T-helper 22 cell (primary cell): ENCODE measurements at places on chromosomes 5 and 9.

- DNase-seq = no peak
Measured at GRCh38 chr9:22157828-22158227, 148.7 kb upstream of the CDKN2B start.

DNA sequence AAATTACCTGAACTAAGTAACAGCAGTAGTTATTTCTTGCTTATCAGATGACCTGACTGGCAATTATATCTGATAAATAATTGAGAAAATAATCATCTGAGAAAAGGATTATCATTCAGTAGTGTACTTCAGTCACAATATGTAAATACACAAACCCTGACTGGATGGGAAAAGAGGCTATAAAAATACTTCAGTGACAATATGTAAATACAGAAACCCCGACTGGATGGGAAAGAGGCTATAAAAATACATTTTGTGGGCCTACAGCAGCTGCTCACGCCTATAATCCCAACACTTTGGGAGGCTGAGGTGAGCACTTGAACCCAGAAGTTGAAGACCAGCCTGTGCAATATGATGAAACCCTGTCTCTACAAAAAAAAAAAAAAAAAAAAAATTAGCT is 11.1 kb downstream of the UBAP2 start:
- DNase-seq = no peak

DNA sequence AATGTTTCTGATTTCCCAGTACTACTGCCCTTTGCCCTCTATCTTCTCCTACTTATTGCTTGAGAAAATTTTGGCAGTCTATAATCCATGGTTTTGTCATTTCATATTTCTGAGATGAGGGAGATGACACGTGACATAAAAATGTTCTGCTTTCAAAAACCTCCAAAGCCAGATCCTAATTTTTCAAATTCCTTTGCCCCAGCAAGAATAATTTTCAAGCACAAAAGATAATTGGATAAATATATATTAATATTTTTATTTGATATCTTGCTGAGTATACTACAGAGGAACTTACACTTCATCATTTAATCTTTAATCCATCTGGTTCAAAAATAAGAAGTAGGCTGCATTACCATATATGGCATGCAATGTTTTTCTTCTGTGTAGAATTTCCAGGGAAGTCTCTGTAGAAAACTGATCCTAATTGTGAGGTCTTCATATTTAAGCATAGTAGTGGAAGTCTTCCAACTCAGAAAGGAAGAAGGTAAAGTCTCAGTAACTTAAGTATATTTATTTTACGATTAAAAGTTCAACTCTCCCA is 1738.8 kb downstream of the EFNA5 start:
- DNase-seq = no peak

DNA sequence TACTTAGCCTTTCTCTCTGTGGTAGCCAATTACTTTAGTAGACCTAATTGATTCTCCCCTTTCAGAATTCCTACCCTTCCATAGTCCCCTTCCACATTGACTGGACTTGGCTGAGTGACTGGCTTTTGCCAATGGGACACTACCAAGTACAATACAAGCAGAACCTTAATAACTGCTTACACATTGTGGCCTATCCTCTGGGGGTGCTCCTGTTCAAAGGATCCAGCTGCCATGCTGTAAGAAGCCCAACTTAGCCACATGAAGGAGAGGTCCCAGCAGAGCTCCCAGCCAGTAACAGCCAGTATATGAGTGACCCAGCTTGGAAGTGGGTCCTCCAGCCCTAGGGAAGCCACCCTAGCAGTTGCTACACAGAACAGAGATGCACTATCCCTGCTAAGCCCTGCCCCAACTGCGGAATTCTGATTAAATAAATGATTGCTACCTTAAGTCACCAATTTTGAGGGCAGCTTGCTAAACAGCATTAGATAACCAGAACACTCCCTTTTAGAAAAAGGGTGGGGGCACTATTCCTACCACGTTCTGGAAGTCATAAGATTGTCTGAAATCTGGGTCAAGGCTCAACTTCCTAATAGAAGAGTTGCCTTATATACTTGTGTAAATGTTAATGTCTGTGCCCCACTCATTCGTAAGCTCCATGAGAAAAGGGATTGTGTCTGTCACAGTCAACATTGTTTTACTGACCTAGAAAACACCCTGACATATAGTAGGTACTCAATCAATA is 11.1 kb upstream of the APTX start:
- DNase-seq = no peak

- no peak for DNase-seq
Measured at GRCh38 chr9:20043461-20043860, 254.6 kb upstream of the SLC24A2 start.

DNA sequence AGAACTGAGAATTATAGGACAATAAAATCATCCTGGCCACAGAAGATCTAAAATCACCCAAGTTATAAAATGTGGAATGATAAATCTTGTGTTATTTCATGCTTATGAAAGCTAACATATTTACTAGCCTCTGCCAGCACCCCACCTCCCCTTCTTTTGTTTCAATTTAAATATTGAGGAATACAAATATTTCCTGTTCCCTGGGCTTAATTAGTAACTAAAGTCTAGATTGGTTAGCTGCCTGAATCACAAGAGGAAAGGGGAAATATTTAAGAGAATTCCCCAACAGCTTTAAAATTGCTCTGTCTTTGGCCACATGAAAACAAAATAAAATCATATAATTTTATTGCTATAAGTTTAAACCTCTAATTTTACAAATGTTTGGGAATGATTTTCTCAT is 287.0 kb downstream of the PRELID2 start:
- DNase-seq = no peak

- DNase-seq = no peak
Measured at GRCh38 chr9:14127656-14128055, 186.3 kb downstream of the NFIB start.

GRCh38 chr9:6354072-6354686 is 26.0 kb downstream of the TPD52L3 start:
- no peak for DNase-seq

GRCh38 chr9:135980926-135981630 is 19.9 kb upstream of the UBAC1 start:
- no peak for DNase-seq

- no peak for DNase-seq
Measured at GRCh38 chr5:159056201-159056600, 43.5 kb downstream of the EBF1 start.

- DNase-seq = no peak
Measured at GRCh38 chr5:54205453-54205852, 104.9 kb downstream of the ARL15 start.

DNA sequence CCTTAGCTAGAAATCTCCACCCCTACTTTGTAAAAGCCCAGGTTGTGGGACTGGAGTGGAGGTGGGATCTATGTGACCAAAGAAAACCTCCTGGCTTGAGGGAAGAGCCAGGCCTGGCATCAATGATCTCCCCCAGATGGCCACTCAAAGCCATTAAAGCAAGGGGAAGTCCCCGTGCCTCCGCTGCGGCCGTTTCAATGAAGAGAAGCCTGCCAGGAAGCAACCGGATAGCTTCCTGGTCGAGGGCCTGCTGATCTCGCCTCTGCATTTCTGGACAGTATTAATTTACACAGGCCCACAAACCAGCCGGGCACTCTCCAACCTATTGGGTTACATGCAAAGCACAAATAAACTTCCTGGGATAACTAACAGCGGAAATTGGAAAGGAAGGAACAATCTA is 160.5 kb upstream of the MSX2 start:
- no peak for DNase-seq

DNA sequence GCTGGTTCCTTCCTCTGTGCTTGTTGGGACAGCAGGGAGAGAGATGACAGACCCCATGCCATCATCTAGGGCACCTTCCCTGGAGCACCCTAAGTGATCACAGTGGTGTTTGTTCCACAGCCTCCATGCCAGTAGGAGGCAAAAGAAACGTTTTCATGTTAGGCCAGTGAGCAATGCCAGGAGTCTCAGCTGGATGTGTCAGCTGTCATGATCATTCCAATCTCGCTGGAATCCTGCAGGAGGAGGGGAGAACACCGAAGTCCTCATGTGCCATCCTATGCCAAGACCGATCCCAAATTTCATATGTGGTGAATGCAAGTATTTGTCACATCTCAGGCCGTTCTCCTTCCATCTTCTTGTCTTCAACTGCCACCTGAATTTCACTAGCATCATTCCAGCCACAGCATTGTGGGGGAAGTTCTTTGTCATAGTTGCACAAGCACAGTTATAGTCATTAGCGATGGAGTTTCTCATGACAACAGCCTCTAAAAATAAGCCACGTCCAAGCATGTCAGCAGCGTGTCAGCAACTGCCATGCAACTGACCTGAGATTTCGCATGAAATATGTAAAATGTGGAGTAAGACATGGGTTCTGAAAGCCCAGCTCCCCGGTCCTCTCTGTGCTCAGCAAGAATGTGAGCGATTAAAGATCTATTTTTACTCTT is 97.2 kb upstream of the DNAH5 start:
- DNase-seq = no peak

DNA sequence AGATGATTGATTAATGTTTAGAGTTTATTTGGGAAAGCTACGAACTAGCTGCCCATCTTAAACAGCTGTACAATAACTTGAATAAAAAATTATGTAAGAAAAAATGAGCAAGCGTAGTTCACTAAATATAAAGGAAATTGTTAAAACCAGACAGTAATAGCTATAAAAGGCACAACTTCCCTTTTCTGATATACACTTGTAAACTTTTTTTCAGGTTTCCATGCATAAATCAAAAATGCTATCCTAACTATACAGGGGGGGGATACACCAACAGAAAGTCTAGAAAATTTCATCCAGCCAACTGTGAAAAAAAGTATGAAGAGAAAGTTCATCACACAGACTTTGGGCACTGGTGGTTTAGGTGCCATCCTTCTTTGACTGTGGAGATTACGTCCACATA is 122.3 kb downstream of the NR3C1 start:
- DNase-seq = no peak

GRCh38 chr5:39670955-39671354 is 246.2 kb upstream of the DAB2 start:
- no peak for DNase-seq

DNA sequence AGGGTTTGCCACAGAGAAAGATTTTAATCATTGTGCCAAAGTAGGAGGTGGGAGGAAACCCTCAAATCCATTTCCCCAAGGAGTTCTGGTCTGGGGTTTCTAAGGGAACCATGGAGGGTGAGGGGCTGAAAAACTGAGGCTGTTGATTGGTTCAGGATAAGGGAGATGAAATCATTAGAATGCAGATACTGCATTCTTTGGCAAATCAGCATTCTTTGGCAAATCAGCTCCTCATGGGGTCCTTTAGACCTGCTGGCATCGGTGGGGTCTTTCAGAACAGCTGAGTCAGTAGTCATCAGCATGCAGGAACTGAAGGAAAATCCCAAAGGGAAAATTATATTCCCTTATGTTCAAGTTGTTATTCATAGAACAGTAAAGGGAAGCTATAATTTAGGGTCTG is 585.5 kb downstream of the ISL1 start:
- no peak for DNase-seq

GRCh38 chr9:81893929-81894328 is 34.3 kb upstream of the SPATA31D4 start:
- no peak for DNase-seq

DNA sequence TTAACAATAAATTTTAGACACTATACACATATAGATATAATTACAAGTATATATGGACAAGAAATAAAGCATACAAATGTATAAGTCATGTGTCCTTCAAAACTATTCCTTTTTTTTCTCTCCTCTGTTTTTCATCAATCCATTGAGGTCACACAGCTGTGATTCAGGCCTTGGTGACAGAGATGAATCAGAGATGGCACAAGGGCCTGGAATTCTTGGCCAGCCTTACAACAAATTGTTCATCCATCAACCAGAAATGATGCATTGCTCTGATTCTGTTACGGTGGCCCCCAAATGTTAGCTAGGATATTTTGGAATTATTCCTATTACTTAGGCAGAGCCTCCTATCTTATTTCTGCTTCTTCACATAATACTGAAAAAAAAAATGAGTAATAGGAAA is 108.7 kb upstream of the MPDZ start:
- DNase-seq = no peak

- no peak for DNase-seq
Measured at GRCh38 chr5:56301069-56301468, 67.9 kb upstream of the ANKRD55 start.

GRCh38 chr9:75120686-75121085 is 32.4 kb downstream of the OSTF1 start:
- no peak for DNase-seq

DNA sequence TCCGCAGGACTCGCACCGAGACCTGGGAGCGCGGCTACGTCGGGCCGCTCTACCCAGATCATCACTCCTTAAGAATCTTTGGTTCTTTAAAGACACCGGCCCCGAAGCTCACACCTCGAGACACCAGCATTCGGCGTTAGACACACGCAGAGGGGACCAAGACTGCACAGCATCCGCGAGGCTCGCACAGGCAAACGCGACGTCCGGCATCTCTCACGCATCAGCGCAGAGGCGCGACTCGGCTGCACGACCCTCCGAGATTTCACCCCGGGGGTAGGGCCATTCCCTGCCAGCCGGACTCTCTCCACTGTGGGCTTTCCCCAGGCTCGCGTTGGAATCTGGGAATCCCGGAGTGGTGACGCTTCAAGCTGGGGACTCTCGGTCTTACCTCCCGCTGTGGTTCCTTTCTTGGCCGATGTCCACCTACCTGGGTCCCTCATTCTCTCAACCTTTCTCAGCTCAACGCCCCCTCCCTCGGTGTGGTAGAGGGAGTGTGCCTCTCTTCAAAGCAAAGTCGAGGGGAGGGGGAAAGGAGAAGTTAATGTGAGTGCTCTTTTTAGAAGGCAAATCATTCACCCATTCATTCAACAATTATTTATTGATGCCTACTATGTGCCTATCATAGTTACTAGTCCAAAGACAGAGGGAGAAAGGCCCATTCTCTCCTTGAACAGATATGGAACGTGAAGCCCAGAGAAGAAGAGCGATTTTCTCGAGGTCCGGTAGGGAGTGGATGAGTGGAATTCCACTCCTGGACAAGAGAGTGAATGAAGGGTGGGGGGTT is 1.3 kb upstream of the HAND1 start:
- DNase-seq = no peak

DNA sequence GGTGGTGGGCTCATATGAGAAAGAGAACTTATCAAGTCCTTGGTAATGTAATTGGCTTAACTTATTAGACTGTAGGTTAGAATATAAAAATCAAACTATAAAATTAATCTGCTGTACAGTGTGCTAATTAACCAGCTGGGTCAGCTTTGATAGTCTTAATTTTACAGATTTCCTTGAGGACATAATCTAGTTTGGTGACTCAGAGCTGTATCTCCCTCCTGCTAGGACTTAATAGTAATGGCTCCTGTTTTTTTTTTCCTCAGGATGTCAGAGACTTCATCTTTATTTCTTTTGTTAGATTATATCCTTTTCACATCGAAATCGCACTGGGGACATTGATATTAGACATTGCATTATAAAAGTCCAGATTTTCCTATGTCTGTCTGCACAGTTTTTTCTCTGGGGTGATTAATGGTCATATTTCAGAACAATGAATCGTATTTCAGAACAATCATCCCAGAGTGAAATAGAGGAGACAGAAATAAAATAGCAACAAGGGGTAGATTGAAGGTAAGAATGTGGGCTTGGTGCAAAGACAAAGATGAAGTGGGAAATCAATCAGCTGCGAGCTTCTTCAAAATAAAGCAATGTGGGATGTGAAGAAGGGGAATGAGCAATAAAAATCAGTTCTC is 346.4 kb upstream of the RIOK2 start:
- DNase-seq = no peak
